ENCODE measurements at places on chromosomes 4 and X.

- no peak for DNase-seq
Observed at GRCh38 chr4:66357316-66357715, 687.0 kb upstream of the EPHA5 start.

DNA sequence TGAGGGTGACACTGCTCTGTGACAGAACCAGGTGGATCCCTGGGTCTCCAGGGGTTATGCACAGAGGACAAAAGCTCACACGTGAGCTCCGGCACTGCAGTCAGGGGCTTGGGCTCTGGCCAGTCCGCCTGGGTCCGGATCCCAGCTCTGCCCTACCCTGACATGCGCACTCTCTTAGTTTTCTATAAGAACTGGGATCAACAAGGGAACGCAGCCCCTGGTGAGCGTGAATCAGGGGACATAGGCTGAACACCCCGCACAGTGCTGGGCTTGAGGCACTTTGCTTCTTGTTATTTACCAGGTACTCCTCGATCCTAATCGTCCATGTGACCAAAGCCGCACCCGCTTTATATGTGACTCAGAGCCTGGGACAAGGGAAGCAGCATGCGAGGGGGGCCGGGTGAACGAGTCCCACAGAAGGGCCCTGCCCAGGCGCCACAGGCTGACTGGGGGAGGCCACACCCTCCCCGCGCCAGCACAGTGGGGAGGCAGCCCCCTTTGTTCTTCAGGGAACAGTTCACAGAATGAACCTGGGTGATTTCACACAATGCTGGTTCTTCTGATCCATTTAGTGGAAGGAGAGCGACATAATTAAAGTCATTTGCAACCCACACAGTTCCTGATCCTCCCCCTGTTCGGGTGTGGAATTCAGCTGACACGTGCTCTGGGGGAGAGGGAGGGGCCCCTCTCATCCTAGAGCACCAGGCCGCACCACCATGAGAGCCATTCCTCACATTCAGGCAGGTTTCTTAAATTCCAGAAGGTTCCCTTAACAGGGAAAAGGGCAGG lies 55.5 kb downstream of the WFS1 start:
- DNase-seq, result no peak

DNA sequence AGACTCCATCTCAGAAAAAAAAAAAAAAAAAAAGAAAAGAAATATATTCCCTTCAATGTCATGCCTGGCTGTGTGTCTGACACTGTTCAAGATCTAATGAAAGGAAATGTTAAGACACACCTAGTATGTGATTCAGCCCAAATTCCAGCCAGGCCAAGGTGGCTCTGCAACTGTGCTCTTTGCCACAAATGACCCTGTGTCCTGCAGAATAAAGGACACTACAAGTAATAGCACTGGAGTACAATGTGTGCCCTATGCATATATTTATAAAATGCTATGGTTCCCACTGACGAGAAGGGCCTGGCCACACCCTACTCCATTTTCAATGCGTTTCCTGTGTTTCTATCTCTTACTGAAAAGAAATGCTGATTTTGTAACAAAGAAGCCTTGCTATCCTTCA lies 98.0 kb upstream of the SORBS2 start:
- DNase-seq, result no peak

DNA sequence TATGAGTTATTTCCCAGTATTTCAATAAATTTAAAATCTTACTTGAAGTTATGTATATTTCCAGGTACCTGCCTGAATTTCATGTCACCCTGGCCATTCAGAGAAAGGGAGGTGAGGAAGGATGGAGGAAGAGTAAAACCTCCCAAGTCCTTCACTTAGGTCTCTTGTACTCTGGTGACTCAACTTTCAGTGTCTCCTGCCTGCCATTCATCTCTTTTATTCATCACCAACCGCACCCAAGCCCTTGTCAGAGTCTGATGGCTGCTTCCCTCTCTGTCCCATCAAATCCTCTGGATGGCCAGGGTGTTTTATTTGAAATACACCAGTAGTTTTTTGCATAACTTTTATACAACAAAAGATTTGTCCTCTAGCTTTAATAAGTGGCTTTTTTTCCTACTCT lies 17.8 kb downstream of the TMPRSS11E start:
- no peak for DNase-seq

DNA sequence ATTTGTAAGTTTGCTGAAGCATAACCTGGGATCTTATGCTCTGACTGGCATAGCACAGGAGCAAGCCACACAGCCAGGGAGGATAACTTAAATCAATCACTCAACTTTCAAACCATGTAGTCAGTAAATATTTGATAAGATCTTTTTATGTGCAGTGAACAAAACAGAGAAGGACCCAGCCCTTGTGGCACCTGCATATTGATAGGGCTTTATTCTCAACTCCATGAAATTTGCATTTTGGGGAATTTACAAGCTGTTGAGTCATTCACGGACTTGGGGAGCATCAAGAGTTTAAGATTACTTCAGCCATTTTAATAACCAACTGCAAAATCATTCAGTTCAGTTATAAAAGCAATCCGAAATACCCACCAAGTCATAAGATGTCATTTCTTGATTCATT lies 122.6 kb downstream of the COMMD8 start:
- DNase-seq, result no peak

DNA sequence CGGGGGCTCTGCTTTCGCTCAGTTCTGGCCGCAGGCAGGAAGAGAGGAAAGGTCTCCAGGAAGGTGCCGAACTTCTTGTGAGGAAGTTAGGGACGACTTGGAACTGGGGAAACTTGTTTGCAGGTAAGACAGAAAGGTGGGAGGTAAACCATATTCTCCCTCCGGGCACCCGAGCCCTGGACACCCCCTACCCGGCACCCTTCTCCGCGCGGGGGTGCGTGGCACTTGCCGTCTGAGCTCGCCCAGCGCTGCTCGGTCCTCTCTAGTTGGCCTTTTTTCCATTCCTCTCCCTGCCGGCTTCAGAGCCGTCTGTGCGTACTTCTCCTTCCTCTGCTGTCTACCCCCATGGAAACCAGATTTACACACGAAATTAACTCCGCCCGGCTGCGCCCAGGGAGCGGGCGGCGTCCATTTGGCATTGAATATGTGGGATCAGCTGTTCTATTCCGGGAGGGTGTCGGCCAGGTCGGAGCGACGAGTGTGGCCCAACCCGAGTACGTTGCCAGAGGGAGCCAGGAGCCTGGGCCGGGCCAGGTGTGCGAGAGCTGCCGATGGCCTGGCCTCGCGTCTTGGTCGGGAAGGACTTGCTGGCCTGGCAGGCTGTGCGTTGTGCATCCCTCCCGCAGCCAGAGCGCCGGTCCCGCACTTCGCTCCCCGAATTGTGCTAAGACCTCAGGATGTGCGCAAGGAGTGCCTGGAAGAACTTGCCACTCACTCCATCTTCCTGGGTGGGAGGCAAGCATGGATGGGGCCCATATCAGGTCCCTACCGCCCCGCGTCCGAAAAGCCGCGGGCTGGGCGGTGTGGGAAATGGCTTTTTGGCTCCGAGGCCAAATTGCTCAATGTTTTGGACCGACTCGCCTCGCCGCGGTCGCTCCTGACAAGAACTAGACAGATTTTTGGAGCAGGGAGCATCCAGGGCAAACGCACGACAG lies 1.7 kb downstream of the PDGFRA start:
- no peak for DNase-seq
